ENCODE measurements at places on chromosomes 7 and 10.

DNA sequence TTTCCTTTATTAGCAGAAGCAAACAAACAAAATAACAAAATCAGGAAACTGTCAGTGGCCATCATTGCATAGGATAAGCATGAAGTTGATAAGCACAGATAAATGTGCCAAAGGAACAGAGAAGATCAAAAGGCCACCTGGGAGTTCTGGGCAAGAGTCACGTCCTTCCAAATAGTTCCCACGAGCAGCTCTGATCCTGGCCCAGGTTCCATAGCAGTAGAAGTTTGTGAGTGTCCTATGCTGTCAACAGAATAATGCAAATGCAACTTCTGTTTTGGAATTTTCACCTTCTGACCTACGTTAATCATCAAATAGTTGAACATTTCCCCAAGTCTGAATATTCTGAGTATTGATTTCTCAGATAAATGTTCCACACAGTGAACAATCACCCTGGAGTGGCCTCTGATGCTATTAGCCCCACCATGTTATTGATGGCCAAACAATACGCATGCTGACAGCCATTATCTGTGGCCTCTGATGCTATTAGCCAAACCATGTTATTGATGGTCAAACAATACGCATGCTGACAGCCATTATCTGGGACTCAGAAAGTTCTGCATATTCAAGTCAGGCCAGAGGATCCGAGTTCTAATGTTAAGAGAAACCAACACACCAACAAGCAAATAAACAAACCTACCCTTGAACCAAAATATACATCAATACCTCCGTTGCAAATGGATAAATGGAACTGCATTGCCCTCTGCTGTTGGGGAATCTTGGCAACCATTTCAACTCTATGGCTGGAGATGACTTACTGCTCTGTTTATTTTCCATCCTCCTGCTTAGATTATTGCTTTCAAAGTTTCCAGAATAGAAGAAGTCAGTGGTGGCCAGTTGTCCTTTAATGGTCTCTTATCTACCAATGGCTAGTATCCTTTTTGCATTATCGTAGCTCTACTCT, 63.3 kb downstream of the MRC1 start:
- DNase-seq: peak; percentile 10

GRCh38 chr10:57262892-57263291, 901.8 kb upstream of the ZWINT start:
- no peak for DNase-seq

DNA sequence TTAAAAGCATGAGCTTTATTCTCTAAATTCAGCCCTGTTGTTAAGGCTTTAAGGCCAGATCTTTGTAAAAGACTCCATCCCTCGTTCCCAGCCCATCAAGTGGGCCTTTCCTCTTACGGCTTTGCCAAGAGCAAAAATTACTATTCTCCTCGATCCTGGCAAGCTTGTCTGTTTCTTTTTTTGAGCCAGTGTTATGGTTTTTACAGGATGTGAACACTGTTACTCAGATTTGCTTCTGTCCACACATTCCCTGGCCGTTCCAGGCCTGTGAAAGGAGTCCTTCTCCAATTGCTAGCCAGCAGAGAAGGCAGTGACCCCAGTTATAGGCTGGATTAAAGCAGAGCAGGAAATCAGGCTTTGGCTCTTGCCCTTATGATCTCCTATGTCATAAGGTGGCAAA, 47.0 kb upstream of the EPC1 start:
- no peak for DNase-seq

DNA sequence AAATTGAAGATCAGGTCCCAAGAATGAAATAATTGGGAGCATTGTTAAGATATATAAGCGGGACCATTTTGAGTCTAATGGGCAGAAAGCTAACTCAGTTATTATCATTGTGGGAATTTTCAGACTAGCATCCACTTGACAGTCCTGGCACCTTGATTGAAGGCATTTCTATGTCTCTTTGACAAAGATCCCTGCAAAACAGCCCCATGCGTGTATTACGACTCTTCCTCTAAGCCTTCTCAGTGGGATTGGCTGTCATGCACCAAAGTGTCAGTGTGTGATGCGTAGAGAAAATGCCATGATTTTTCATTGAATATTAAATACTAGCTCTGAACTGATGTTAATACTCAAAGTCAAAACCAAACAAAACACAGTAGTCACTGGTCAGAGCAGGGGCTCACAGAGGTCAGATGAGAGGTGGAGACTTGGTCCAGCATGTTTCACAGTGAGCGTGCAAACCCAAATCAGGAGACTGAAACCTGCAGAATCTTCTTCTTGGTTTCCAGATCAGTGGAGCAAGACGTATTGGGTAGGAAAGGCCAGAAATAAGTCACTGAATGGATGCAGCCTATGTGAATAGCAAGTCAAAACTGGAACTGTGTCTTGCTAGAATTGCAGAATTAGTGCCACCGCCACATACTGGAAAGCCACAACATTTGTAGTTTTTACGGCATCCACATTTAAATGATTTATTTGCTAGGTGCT, 303.6 kb upstream of the AKR1E2 start:
- no peak for DNase-seq

- DNase-seq: no peak
Observed at GRCh38 chr7:122970740-122971725, 24.5 kb downstream of the TAS2R16 start.

- DNase-seq: no peak
Observed at GRCh38 chr7:106514881-106515280, 146.1 kb downstream of the CCDC71L start.

DNA sequence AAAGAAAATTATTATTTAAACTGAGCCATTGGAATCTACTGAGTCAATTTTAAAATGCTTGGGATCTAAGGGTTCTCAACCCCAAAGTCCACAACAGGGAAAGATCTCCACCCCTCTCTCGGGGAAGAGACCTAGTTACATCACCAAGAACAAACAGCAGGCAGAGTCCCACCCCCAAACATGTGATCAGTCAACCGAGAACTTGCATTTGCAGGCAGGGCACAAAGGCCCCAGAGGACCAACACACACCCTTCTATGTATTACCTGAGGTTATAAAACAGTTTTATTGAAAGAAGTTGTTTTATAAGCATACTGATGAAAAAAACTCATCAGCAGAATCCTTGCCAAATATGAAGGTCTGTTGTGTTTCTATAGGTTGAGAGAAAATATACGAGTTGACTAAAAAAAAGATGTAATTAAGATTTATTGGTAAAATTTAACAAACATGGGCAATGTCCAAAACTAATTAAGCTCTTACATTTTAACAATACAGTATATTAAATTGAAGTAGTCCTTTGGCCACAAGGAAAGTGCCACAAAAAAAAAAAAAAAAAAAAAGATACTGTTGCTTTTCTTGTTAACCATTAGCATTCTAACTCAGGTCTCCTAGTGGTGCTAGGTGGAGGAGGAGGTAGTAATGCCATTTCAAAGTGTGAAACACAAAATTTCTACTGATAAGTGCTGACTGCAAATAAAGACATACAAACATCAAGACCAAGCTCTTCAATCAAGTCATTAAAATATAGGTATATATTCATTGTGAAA, 975 bp upstream of the USP54 start:
- no peak for DNase-seq

- no peak for DNase-seq
Observed at GRCh38 chr10:35466170-35466569, 129.9 kb downstream of the CCNY start.

Data from HTR-8/SVneo (cell line).